ENCODE measurements at places on chromosomes 1 and 21.

- no peak for DNase-seq
Observed at GRCh38 chr1:214019499-214019898, 31.7 kb downstream of the PROX1 start.

- DNase-seq: no peak
Observed at GRCh38 chr1:83086346-83086745, 912.6 kb downstream of the TTLL7 start.

- peak; percentile 34 for DNase-seq
Observed at GRCh38 chr1:78004719-78005447, at the start of gene DNAJB4. Gene DNAJB4 (plus strand): TSS chr1:78004939. CDS start chr1:78005111, 172 bp downstream.

DNA sequence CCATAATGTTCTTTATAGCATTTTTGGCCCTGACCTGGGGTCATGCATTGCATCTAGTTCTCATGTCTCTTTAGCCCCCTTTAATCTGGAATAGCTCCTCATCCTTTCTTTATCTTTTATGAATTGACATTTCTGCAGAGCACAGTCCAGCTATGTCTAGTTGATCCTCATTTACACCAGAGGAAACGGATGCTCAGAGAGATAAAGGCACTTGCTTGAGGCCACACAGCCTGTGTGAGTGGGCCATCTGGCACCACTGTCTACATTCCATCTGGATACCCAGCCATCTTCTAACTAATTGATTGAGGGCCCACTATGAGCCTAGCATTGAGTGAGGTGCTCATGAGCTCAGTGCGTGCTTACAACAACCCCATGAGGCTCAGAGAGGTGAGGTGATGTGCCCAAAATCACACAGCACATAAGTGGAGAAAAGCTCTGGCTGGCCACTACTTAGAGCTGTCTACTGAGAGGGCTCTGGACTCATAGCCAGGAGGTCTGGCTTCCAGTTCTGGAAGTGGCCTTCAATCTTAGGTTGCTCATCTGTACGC is 3.5 kb downstream of the HPCA start:
- no peak for DNase-seq

DNA sequence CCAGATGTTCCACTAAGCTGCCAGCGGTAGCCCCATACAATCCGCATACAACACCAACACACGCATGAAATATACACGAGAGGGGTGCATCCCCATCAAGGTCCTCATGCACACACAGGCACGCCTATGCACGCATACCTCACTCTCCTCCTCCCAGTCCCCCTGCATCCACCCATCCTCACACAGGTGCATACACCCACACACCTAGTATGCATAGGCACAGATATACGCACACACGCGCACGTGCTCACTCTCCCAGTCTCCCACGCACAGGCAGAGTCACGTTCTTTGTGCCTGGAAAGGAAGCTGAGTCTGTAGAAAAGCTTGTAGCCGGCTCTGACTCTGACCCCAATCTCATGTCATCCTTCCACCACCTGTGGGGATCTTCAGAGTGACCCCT is 16.9 kb upstream of the PADI2 start:
- DNase-seq: no peak

DNA sequence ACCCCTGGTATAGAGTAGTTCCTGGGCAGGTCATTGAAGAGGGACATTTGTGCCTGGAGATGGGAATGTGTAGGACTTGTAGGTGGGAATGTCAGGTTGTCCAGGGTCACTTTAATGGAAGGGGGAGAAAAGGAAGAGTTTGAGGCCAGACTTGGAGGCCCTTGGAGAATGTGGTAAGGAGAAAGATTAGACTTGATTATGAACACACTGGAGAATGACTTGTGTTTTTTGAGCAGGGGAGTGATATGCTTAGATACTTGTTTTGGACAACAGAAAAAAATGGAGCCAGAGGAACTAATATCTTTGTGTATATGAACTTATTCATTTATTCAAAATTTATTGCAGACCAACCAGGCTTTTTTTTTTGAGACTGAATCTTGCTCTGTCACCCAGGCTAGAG is 17.9 kb downstream of the ELAPOR1 start:
- DNase-seq: no peak

DNA sequence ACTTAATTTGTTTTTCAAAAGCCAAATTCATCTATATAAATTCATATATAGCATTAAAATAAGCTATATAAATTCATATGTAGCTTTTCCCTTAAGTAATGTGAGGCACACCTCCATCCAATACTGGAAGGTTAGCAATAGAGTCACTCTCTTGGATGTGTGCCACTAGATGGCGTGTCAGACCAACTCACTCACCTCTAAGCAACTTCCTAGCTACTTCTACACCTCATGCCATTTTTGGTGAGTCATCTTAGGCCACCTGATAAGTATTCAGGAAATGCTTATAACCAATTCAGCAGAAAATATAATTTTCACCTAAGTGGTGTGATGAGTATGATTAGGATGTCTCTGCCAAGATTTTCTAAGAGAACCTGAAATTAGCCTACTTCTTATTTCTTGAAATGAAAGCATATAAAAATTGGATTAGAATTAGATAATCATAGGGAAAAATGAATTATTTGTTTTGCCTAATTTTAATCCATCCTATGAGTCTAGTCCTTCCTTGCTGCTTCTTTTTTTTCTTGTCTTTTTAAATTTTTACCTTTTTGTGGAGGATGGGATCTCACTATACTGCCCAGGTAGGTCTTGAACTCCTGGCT is 34.4 kb upstream of the TADA1 start:
- DNase-seq: peak; percentile 46

GRCh38 chr1:107953556-107953955 is 11.4 kb downstream of the VAV3 start:
- DNase-seq: no peak

- no peak for DNase-seq
Observed at GRCh38 chr1:17167041-17167785, 37.7 kb upstream of the PADI1 start.

DNA sequence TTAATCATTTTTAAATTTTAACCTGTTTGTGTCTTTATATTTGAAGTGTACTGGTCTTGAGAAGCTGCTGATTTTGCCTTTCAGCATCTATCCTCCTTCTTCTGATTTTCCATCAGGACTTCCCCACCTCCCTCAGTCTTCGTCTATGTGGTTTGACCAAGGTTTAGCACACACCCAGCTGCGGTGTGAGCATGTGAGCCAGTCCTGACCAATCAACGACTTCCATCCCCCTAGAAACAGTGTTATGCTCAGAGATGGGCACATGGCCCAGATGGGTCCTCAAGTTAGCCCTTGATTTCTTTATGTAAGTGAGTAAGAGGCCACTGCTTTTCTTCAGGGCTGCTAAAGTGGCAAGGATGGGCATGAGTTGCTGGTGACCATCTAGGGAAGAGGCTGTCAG is 190.8 kb downstream of the MATN1 start:
- DNase-seq: no peak

DNA sequence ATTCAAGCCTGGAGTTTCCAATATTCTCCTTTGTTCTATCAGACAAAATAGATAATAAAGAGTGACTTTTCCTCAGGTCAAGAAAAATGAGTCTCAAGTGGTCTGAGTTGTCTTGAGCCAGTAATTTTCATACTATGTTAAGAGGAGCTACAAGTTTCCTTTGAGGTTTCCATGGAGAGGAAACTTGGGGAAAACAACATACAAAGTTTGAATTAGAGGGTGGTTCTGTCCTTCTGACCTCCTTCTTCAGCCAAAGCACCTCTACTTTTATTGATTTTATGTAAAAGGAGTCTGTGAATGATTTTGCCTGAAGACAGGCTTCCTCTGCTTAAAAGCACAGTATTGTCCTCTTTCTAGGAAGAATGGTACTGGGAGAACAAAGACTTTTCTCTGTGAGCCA is 497.2 kb upstream of the PKN2 start:
- DNase-seq: no peak

DNA sequence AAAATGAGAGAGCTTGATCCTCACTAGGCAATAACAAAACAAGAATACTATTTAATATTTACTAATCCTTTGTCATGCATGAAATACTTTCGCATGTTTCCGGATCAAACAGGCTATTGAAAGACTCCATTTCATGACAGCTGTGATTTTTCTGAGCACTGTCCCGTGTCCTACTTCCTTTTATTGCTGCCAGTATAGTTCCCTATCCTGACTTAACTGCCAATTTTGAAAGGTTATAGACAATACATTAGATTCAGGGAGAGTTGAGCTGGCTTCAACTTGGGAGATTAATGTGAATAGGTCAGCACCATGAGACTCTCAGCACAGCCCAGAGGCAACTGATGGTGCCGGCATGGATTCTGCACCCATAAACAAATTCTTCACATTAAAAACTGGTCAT is 225.8 kb downstream of the VAV3 start:
- DNase-seq: no peak

- no peak for DNase-seq
Observed at GRCh38 chr1:181345146-181345545, 138.2 kb upstream of the CACNA1E start.

- DNase-seq: no peak
Observed at GRCh38 chr1:43853161-43853921, 80.3 kb upstream of the ARTN start.

DNA sequence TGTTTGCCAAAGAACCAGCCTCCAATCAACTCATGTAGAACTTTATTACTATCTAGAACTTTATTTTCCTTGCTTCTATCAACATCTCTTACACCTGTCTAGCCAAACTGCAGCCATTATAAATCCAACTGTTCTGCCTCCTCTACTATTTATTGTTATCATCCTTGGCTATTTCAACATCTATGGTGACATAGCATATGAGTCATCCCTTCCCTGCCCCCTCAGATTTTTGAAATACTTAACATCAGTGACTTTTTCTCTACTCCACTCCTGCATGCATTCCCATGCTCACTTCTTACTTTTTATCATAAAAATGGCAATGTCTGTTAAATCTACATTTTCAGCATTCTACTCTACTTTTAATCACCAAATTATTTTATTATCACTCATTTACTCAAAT is 544.9 kb upstream of the NEGR1 start:
- DNase-seq: no peak

DNA sequence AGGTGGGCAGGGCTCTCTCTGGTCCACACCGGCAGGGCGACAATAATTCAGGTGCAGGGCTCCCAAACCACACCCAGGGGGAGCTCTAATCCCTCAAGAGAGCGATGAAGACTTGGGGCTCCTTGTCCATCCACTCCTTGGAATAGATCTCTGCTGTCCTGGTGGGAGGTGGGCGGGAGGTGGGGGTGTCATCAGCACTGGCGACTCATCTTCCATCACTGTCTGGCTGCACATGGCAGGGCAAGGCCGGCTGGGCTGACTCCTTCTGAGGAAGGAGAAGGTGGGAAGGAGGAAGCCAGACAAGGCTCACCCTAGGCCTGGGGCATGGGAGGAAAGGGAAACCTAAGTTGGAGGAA is 29.3 kb downstream of the TNNT2 start:
- no peak for DNase-seq

DNA sequence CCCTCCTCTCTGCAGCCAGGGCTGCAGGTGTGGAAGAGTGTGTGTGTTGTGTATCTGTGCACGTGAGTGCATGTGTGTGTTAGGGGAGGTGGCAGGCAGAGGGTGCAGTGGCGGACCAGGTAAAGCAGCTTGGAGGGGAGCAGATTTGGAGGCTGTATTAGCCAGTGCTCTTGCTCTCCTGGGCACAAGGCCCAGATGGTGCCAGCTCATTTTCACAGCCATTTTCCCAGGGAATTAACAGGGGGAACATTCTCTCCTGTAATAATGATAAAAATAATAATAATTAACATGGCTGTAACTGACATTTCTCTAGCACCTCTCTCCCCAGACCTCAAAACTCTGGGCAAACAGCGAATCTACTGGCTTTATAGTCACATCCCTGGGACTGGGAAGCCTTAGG is 43.6 kb downstream of the LRRN2 start:
- DNase-seq: no peak

- DNase-seq: no peak
Observed at GRCh38 chr1:161215076-161215475, at the start of gene FCER1G. Gene FCER1G (plus strand): TSS chr1:161215295. CDS start chr1:161215322, 27 bp downstream.

DNA sequence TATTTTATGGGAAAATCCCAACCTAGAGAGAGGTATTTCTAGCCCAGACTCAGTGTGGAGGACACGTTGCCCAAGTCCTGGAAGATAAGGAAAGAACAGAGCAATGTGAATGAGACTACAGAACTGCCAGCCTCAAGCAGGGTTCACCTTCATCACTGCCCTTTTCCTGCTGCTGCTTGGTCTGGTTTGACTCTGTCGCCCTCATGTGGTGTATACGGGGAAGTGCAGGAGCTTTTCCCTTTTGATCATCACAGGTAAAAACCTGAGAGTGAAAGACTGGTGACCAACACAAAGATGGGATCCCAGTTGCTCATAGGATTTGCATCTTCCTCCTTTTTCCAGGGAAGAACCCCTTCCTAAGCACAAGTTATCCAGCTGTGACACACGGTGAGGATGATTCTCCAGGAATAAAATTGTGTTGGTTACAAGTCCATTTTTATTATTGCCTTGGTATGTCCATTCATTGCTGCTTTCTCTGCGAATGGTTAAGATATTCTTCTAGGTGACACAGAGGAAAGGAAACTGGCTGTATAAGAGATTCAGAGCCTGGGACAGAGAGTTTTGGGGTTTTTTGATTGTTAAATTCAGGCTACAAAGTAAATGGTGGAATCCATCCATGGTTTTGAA is 89.5 kb upstream of the CD53 start:
- DNase-seq: peak; percentile 24

GRCh38 chr21:35696644-35697043 is 363.7 kb downstream of the SETD4 start:
- no peak for DNase-seq

DNA sequence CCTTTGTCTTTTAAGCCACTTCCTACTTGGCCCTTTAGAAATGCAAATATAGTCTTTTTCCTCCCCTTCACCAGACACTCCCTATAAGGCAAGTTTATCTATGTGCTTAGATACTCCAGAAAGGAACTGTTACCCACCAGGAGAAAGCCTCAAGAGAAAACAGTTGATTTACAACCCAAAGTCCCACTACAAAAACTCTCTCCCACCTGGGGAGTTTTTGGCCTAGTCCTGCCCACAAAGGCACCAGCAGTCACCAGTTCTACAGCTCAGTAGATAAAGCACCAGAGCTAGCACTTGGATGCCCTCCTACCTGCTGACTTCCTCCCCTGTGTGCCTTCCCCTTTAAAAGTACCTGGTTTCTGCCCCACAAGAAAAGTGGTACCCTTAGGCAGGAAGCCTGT is 27.7 kb upstream of the HAO2 start:
- no peak for DNase-seq

- no peak for DNase-seq
Observed at GRCh38 chr1:21586846-21587601, 77.8 kb downstream of the ALPL start.

DNA sequence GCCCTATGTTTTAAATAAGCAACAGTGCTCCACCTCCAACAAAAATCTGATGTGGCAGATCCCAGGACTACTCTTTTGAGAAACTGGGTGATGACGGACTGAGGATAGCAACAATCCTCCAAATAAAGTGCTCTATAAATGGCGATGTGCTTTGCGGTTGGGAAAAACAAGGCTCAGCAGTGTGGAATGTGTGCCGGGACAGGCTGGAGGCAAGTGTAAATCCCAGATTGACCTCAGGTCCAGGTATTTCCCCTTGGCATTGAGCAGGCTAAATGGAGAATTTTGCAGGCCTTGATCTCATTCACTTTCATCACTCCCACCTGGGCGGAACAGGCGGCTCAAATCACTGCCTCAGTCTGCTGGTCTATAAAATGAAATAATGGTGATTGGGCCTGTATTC is 35.1 kb downstream of the LRRC42 start:
- DNase-seq: no peak

GRCh38 chr1:5509664-5510452 is 482.4 kb downstream of the NPHP4 start:
- DNase-seq: peak; percentile 56

All from activated T-helper 1 cell treated with anti-CD3 and anti-CD28 coated beads, Interleukin-2, amount 50 U/mL, for 16 hours (primary cell).